Stimulated activated CD8-positive, alpha-beta memory T cell treated with anti-CD3 and anti-CD28 coated beads, Interleukin-7, amount 100 ng/mL, for 24 hours (primary cell): ENCODE measurements at places on chromosomes 7 and 10.

- DNase-seq: no peak
Observed at GRCh38 chr10:85601526-85601925, 765.1 kb downstream of the GRID1 start.

- DNase-seq: no peak
Observed at GRCh38 chr10:33249659-33250345, 84.7 kb downstream of the NRP1 start.

GRCh38 chr7:123865517-123866117 lies 20.6 kb downstream of the HYAL4 start:
- DNase-seq: no peak

DNA sequence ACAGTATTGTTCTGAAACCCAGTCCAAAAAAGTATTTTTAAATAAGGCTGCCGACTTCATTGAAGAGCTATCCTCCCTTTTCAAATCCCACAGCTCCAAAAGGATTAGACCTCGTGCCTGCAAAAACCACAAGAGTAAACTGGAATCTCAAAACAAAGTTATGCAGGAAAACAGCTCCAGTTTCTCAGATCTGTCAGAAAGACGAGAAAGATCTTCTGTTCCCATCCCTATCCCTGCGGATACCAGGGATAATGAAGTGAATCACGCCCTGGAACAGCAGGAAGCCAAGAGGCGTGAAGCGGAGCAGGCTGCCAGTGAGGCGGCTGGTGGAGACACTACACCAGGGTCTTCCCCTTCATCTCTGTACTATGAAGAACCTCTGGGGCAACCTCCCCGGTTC lies 12.6 kb downstream of the MYPN start:
- no peak for DNase-seq

DNA sequence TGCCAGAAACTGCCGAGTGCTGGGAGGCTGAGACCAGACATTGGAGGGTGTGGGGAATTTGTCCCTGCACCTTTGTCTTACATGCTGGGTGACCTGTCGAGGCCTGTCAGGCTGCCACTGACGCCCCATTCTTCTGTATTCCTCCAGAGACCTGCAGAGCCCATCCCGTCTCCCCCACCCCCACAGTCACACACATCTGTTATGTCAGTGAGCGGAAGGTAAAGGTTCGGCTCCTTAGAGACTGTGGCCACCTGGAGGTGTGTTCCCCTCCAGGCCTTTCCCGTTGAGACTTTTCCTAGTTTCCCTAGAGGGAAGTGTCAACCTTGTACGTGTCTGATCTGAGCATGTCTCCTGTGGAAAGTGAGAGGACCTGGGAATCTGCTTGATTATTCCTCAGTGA lies 84.5 kb downstream of the ATXN7L1 start:
- DNase-seq: no peak

GRCh38 chr10:50640238-50640637 lies 16.5 kb upstream of the SGMS1 start:
- DNase-seq: no peak

GRCh38 chr10:46014206-46014605 lies 16.2 kb downstream of the NCOA4 start:
- no peak for DNase-seq

GRCh38 chr7:11458736-11459483 lies 373.1 kb downstream of the THSD7A start:
- no peak for DNase-seq

DNA sequence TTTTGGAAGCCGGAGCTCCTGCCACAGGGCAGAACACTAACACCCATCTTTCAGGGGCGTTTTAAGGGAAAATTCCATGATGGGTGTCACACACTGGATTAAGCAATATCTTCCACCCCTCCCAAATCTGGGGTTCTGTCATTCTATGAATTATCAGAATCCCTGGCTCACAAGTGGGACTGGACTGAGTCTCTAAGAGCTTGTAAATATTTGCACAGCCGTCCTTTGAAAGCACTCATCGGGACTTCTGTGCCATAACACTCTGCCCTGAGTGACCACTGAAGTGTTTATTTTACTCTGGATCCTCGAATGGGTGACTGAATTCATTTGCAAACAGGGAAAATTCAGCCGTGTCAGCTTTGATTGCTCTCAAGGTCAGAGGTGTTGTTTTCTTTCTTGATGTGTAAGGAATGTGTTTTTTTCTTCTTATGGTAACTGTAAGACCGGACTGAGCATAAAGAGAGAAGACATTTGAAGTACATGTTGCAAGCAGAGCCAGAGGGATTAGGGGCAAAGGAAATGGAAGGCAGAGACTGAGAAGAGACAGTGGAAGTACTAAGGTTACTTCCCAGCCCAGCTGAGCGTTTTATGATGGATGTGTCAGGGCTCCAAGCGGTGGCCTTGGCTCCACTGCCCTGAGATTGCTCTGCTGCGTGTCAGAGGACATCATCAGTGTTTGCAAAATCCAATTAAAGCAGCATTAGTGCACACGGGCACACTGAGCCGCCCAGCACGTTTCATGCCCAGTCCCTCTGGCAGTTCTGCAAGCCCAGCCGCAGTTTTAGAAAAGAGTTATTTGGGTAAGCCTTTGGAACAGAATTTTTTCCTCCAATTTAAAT lies 17.7 kb upstream of the GTPBP4 start:
- no peak for DNase-seq

GRCh38 chr7:139883814-139884213 lies 54.8 kb downstream of the TBXAS1 start:
- no peak for DNase-seq

DNA sequence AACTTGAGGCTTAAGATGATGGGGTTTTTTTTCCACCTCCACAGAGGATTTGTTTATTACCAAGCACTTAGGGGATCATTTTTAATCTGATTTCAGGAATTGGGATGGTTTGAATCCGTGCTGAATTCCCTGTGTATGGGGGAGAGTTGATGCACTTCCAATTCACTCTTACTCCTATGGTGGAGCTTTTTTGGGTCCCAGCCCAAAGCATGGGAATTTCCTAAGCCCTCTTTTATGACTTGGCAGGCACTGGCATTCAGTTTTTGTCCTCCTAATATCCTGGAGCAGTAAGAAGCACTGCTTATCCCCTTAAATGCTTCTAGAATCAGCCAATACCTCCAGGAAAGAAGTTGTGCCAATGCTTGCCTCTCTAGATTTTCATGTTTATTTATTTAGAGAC lies 78.7 kb downstream of the HYCC1 start:
- DNase-seq: no peak

DNA sequence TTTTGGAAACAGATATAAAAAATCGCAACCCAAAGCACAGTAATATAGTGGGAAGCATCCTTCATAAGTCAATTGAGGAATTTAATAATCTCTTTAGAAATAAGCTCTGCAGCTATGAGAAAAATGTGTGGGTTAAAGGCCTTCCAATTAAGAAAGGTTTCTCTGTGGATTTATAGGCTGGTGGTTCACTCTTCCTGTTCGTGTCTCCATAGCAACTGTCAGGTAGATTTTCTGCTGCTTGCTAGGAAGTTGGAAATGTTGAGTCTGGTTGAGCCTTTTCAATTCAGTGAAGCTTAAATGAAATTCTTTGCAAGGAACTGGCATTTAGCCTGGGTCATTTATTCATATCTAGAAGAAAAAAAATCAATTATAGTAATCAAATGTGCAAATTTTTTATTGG lies 652.8 kb upstream of the CELF2 start:
- no peak for DNase-seq

- no peak for DNase-seq
Observed at GRCh38 chr10:72976886-72977285, 22.3 kb upstream of the PLA2G12B start.

GRCh38 chr7:22548313-22548712 lies 48.3 kb upstream of the STEAP1B start:
- DNase-seq: no peak

DNA sequence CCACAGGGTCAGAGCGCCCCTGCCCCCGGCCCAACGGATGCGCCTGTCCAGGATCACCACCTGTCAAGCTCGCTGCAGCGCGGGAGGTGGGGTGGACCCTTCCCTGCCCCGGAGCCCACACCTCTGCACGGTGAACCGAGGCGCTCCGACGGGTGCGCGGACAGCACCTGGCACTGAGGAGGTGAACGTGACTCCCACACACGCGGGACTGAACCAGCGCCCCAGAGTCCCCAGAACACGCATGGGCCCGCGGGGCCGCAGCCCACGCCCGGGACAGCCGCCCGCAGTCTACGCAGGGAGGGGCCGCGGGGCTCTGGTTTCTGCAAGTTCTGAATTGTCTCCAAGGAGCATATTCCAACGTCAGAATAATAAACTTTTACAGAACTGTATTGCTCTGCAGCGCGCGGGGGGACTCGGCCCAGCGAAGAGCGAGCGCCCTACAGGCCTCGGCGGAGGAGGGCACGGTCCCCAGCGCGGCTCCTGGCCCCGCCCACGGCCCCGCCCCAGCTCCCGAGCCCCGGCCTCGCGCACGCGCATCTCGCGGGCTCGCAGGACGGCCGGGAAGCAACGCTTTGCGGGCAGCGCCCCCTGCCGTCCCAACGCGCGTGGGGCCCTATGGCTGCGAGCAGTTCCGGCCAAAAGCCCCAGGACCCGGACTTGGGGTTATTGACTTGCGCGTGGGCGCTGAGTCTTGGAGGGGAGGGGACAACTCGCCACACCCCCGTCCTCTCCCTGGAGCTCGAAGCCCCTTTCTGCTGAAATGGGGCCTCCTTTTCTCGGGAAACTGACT lies 29.7 kb downstream of the OAT start:
- peak; percentile 86 for DNase-seq

DNA sequence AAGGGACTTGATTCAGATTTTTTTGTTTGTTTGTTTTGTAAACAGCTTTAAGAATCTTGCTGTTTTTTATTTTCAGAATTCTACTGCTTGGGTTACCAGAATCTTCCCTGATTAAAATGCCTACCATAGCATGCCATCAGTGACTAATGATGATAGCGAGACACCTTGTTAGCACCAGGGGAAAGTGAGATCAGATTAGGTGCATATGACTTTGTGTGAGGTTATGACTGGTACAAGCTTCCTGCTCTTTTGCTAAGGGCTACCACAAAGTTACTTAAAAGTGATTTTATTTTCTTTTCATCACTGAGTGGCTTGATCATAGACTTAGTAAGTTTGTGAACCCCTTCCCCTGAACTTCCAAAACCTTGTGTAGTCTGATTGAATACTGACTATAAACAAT lies 93.5 kb downstream of the SND1 start:
- DNase-seq: no peak

GRCh38 chr7:128388145-128388485 lies 21.7 kb downstream of the IMPDH1 start:
- DNase-seq: no peak

DNA sequence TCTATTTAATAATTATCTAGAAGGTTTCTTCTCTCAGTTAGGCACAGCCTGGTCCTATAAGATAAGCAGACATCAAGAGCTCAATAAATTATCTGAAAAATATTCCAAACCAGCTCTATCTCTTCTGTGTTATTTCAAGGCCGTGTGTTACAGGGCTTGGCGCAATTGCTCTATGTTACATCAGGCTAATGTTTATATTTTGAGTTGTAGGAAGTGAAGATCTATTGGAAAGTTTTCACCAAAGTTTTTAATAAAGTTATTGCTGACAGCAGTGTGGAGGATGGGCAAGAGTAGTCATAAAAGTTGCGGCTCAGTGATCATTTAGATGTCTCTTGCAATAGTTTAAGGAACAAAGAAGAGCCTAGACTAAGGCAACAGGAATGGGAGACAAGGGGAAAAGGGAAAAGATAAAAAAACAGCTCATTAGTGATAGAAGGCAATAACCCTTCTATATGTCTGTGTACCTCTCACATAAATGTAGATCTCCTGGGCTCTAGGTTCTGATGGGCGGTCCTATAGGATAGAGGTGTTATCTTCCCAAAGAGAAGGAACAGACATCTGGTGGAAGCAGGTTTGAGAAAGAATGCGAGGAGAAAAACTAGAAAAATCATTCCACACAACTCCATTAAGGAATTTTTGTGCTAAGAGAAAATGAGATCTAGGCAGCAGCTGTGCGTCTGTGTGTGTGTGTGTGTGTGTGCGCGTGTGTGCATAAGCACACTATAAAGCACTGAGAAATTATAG lies 5.9 kb upstream of the ANKRD7 start:
- DNase-seq: no peak

- no peak for DNase-seq
Observed at GRCh38 chr7:81075150-81075549, 156.3 kb upstream of the SEMA3C start.

GRCh38 chr10:110358869-110359629 lies 54.3 kb upstream of the SMNDC1 start:
- DNase-seq: no peak

DNA sequence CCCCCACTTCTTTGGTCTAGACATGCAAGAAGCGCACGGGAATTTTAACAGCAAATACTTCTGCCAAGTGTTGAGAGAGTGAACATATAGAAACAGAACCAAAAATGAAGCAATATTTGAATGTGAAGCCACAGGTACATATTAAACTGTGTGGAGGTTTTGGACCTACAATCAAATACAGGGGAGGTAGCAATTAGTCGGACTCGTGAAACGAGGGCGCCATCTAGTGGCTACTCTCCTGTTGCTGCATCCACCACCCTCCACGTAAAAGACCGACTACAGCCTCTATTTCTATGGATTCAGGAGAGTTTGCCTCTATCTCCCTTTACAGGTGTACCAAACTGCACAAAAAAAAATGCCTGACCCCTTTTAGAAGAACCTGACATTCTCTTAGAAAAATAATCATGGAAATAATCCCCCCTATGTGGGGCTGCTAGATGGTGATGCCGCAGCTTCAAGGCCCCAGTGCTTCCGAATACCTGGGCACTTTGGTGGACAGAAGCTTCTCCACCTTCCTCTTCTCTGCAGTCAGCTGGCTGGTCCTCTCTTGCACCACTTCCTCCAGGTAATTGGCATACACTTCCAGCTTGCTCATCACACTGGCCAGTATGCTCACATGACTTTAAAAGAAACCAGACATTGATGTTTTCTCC lies 31.7 kb downstream of the TECTB start:
- DNase-seq: peak; percentile 53

- DNase-seq: no peak
Observed at GRCh38 chr10:119274519-119275045, 67.2 kb downstream of the GRK5 start.

- DNase-seq: no peak
Observed at GRCh38 chr7:155178096-155178495, 108.0 kb downstream of the HTR5A start.

DNA sequence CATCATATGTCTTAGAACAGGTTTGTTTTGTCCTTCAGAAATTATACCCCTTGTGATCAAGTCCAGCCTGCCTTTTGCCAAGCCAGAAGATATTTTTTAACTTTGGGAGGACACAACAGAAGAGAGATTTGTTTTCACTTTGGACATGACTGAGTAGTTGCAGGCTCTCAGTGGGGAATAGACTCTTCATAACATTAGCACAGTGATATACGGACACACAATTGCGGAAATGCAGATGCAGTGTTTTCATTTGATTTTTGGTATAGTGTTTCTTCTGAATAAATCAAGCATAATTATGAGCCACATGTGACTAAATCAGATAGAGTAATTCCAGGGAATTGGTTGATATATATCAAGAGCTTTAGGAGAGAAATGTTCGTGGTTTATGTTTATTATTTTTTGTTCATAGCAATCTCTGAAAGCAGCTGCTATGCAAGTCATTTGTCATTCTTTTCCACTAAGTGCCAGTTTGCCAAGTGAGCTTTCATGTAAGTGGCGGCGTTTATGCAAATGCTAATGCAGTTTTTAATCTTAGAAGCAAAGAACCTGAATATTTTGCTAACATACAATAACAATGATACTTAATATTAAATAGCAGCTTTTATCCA lies 69.6 kb upstream of the HDAC9 start:
- DNase-seq: no peak
